ENCODE measurements at places on chromosomes 7 and 10.

GRCh38 chr10:132322586-132323048 is 9.4 kb upstream of the LRRC27 start:
- no peak for DNase-seq

DNA sequence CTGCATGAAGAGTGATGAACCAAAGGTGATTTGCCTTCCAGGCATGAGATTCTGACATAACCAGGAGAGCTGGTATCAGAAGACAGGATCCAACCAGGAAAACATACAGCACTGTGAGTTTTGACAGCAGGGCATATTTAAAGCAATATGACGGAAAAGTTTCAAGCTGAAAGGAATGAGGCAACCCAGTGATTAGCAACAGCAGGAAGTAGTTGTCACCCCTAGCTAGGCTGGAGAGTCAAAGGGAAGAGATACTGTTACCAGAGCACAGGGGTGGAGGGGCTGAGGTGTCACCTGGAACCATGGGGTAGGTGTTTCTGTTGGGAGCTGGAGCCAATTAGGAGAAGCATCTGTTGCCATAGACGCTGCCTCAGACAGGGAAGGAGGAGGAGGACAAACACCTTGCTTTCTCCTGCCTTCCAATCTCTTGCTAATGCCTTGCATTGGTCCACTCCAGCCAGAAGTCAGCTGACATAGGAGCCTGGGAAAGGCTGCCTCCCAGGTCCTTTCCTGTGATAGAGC is 125.4 kb upstream of the SORCS3 start:
- no peak for DNase-seq

- DNase-seq: no peak
Measured at GRCh38 chr7:158809596-158809995, 19.7 kb downstream of the ESYT2 start.

- no peak for DNase-seq
Measured at GRCh38 chr7:55018361-55019190, at the start of gene EGFR. EGFR (plus strand) TSS chr7:55019017; CDS start chr7:55019278, 261 bp downstream.

- DNase-seq: no peak
Measured at GRCh38 chr7:197413-198335, 5.3 kb downstream of the FAM20C start.

- DNase-seq: no peak
Measured at GRCh38 chr10:116722736-116723427, 19.5 kb downstream of the HSPA12A start.

DNA sequence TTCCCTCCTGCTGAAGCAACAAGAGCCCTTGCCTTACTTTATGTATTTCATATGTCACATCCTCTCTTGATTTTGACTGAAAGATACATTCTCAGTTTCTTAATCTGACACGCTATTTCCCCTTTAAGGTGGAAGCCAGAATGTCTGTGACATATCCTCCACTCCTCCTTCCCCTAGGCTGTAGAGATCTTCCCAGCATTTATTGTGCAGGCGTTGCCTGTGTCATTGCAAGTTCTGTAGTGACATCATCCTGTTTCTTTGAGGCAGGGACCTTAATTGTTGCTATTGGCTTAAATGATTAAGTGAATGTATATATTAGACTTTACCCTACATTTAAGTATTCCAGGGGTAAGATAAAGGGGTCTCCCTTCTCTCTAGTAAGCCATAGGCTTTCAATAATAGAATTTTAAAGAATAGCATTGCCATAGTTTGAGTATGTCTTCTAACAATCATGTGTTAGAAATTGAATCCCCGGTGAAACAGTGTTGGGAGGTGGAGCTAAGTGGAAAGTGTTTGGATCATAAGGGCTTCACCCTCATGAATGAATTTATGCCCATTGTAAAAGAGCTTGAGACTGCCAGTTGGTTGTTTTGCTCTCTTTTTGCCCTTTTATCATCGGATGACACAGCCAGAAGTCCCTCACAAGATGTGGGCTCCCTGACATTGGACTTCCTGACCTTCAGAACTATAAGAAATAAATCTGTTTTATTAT is 189.5 kb upstream of the CDC14C start:
- no peak for DNase-seq

GRCh38 chr10:129877773-129878371 is 86.2 kb downstream of the EBF3 start:
- DNase-seq: peak; percentile 14

- no peak for DNase-seq
Measured at GRCh38 chr10:28307267-28307666, 4.4 kb upstream of the MPP7 start.

DNA sequence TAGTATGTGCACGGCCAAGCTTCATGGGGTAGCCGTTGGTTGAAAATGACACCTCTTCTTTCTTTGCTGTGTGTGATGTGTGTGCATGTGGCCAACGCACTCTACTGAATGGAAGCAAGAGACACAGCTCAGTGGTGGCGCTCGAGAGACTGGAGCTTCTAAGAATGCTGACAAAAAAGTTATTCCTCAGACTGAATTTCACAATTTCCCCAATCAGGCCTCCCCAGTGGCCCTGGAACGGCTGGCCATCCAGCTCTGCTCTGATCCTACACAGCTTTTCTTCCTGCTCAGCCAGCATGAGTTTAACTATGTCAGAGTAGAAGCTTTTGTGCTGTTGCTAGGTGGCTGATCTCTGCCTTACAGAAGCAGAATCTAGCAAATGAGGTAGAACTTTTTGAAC is 186.7 kb upstream of the PLXDC2 start:
- DNase-seq: no peak

GRCh38 chr7:92762851-92763250 is 73.5 kb downstream of the CDK6 start:
- no peak for DNase-seq

GRCh38 chr10:68224810-68225209 is 7.1 kb downstream of the ATOH7 start:
- DNase-seq: no peak

- no peak for DNase-seq
Measured at GRCh38 chr10:33161550-33162247, 172.8 kb downstream of the NRP1 start.

- peak; percentile 4 for DNase-seq
Measured at GRCh38 chr7:92717993-92718716, 118.2 kb downstream of the CDK6 start.

GRCh38 chr7:51467384-51468017 is 150.9 kb upstream of the COBL start:
- no peak for DNase-seq

- DNase-seq: no peak
Measured at GRCh38 chr10:123857616-123858015, 34.0 kb downstream of the CPXM2 start.

Data from effector CD4-positive, alpha-beta T cell (primary cell).